ENCODE measurements at places on chromosomes 5 and 9.

- no peak for DNase-seq
Observed at GRCh38 chr5:174527916-174528540, 196.4 kb upstream of the MSX2 start.

DNA sequence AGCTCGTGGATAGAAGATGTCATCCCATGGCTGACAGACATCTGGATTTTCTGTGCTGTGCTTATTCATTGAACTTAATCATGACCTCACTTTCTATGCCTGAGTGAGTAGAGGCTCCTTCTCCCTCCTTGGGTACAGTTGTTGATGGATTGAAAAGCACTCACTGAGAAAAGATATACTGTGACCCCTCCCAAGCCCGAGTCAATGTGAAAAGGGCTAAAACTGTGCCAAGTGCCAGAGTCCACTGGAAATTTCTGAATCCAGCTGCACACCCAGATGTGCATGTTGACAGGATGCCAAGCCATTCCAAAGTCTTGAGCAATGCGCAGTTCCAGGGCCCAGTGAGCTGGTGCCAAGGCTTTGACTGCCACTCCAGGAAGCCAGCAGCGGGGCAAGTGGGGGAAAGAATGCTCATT, 473.0 kb downstream of the NTRK2 start:
- DNase-seq: no peak

- DNase-seq: peak; percentile 24
Observed at GRCh38 chr9:120187758-120188157, 392.2 kb downstream of the CDK5RAP2 start.

GRCh38 chr9:129806061-129806460, 3.1 kb downstream of the TOR1B start:
- no peak for DNase-seq

DNA sequence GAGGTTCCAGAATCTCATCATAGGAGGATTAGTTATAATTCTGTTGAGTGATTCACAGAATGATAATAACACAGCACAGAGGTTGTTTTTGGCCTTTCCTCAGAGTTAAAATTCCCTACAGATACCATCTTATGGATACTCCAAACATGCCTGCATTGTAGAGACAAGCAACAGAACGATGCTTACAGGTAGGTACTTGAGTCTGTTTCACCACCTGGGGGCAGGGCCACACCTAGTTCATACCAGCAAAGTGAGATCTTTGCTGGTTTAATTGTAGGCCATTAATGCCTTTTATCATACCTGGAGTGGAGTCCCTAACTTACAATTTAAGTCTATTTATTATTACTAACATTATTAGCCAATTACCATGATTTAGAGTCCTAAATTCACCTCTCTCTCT, 416.5 kb upstream of the TLE4 start:
- DNase-seq: no peak
